ENCODE measurements at places on chromosomes 13 and 19.

DNA sequence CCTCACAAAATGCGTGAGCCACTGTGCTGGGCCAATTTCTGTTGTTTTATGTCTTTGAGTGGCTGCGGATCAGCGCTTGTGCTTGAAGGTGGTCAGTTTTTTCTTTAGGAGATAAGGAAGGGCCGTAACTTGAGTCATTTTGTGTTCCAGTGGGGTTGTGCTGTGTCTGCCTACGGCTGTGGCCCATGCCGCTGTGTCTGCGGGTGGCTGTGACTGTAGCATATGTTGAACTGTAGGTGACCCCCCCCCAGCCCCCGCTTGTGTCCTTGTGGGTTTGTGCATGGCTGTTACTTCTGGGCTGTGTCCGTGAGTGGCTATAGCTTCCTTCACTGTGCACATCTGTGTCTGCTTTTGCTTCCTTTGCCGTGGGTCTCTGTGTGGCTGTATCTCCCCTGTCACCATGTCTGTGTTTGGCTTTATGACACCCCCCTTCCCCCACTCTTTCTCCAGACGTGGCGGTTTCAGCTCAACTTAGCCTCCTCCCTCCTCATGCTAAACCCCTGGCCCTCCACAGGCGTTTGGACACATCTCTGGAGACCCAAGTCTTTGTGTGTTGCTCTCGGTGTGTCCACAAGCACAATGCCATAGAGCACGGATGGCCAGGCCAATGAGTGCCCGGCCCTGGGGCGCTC, 675 bp downstream of the PPP1R14A start:
- no peak for DNase-seq

DNA sequence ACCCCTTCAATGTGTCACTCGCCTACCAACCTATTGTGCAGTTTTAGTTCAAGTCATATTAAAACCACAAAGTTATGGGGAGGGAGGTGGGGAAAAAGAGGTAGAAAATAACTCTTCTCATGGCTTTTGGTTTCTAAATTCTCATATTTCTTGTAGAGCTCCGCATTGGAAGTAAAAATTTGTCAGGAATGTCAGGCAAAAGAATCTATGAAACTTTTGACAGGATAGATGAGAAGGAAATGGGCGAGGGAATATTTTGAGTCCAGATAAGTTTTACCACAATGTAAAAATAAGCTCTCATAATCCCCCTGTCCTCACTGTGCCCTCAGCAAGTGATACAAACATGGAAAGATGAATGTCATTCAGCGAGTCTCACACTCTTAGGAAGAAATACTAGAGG, 270.4 kb downstream of the DLEU7 start:
- no peak for DNase-seq

- no peak for DNase-seq
These were observed 27.9 kb downstream of the UGGT2 start for GRCh38 chr13:96025283-96025682.

DNA sequence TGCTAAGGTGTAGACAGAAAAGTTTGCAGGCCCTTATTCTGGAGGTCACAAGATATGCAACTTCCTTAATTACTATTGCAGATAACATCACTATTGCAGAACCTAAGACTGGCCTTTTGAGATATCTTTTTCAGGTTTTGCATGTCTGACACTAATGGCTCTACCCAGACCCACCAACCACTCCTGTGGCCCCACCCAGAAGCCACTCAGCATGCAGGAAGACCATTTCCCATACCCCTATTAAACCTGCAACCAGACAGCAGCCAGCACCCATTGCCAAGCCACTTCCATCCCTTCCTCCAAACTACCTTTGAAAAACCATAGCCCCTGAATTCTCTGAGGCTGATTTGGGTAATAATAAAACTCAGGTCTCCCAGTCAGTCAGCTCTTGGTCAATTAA, 297.6 kb downstream of the SLITRK6 start:
- DNase-seq = no peak

GRCh38 chr19:55461974-55462626, 658 bp upstream of the ISOC2 start:
- no peak for DNase-seq

- no peak for DNase-seq
These were observed 6.3 kb downstream of the ARGLU1 start for GRCh38 chr13:106561551-106562170.

Measured in Panc1 (cell line).